ENCODE measurements at places on chromosomes 7 and 10.

GRCh38 chr10:18500576-18500975, 150.8 kb downstream of the NSUN6 start:
- no peak overlapping the region for H3K4me3 ChIP-seq
- H3K36me3 ChIP-seq, result no peaks in the 10 kb centered on the region
- DNase-seq, result no peak
- no peaks in the 10 kb centered on the region for H3K4me1 ChIP-seq

DNA sequence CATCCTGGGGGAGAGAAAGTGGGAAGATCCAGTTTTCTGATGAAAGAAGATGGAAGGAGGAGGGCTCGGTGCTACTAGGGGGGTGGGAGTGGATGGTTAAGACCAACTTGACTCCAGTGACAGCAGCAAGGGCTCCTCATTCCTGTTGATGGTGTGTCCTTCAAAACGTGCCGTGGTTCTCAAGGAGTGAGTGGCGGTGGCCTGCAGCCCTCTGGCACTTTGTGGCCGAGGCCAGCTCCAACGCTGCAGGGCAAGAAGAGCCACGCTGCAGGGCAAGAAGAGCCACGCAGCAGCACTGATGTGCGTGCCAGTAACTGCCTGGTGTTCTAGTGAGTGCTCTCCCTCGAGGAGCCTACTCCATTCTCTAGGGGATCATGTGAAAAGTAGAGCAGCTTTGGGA, 72.1 kb downstream of the GRK5 start:
- DNase-seq, result no peak
- H3K27me3 ChIP-seq, result no peaks in the 10 kb centered on the region
- peaks cover 95% of the 10 kb centered on the region for H3K4me1 ChIP-seq
- no peak overlapping the region for H3K27ac ChIP-seq
- no peak overlapping the region for H3K4me3 ChIP-seq

GRCh38 chr7:16708980-16709379, 44.6 kb upstream of the TSPAN13 start:
- H3K27ac ChIP-seq, result no peak overlapping the region
- no peak for DNase-seq
- no peaks in the 10 kb centered on the region for H3K4me1 ChIP-seq
- H3K36me3 ChIP-seq, result peaks cover 5% of the 10 kb centered on the region
- H3K4me3 ChIP-seq, result no peak overlapping the region

- H3K27me3 ChIP-seq, result no peaks in the 10 kb centered on the region
- no peak overlapping the region for H3K4me3 ChIP-seq
- no peak for DNase-seq
- H3K36me3 ChIP-seq, result peaks cover 27% of the 10 kb centered on the region
Observed at GRCh38 chr10:103800789-103801540, 54.4 kb downstream of the SH3PXD2A start.

- H3K27me3 ChIP-seq, result no peaks in the 10 kb centered on the region
- no peaks in the 10 kb centered on the region for H3K36me3 ChIP-seq
- DNase-seq, result no peak
- no peak overlapping the region for H3K4me3 ChIP-seq
Observed at GRCh38 chr7:80066639-80067038, 68.0 kb upstream of the GNAI1 start.

- H3K27me3 ChIP-seq, result no peaks in the 10 kb centered on the region
- DNase-seq, result peak; percentile 44
- H3K4me3 ChIP-seq, result no peak overlapping the region
- H3K4me1 ChIP-seq, result peaks cover 6% of the 10 kb centered on the region
- H3K36me3 ChIP-seq, result no peaks in the 10 kb centered on the region
Observed at GRCh38 chr7:104231054-104232046, 23.5 kb upstream of the ORC5 start.

DNA sequence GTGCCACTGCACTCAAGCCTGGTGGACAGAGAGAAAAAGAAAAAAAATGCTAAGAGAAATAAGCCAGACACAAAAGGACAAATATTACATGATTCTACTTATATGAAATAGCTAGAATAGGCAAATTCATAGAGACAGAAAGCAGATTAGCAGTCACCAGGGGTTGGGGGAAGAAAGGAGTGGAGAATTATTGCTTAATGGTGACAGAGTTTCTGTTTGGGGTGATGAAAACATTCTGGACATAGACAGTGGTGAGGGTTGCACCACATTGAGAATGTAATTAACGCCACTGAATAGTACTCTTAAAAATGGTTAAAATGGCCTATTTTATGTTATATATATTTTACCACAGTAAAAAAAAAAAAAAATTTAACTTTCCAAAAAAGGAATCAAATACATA, 6.4 kb upstream of the NT5C2 start:
- no peak for DNase-seq
- H3K4me3 ChIP-seq, result no peak overlapping the region
- H3K27ac ChIP-seq, result no peak overlapping the region
- no peaks in the 10 kb centered on the region for H3K36me3 ChIP-seq

DNA sequence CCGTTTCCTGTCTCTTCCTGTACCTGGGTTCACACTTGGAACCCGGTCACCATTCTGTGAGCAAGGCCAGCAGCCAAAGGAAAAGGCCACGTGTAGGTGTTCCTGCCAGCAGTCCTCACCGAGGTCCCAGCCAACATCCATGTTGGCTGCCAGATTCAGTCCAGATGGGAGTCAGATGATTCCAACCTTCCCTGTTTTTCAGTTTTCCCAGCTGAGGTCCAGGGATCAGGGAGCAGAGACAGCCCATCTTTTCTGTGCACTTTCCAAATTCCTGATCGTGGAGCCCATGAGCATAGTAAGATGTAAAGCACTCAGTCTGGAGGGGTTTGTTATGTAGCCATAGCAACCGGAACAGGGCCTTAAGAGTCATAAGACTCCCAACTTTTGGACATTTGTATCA, 3.9 kb upstream of the PVRIG start:
- peak; percentile 38 for DNase-seq
- H3K4me3 ChIP-seq, result no peak overlapping the region
- no peaks in the 10 kb centered on the region for H3K36me3 ChIP-seq
- no peak overlapping the region for H3K27ac ChIP-seq
- no peaks in the 10 kb centered on the region for H3K27me3 ChIP-seq
- H3K4me1 ChIP-seq, result no peaks in the 10 kb centered on the region

DNA sequence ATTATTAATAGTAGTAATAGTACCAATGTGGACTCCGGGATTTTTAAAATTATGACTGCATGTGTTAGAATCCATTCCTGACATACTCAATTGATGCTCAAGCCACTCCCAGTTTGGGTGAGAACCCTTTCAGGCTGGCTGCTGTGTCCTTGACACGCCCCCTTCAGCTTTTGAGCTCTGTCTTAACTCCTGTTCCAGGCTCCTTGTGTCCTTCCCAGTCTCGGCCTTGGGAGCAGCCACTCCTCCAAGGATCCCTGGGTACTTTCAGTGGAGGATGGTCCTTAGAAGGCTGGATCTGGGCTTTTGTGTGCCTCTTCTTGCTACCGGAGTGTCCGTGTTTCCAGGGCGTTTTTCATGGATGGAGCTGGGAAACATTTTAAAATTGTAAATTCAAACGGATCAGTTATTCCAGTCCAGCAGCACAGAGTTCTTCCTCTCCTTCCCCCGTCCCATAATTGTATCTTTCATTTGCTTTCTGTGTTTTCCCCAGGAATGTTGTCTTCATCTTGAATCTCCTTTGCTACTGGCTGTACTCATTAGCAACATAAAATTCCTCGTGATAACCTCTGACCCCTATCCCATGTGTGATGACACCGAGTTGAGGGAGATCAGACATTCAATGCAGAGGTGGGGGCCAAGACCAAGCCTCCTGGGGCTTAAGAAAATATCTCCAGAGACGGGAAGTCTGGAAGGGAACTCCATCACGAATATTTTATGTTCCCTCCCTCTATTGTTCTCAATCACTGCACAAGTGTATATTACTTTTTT, 40.0 kb upstream of the PFKFB3 start:
- H3K4me1 ChIP-seq, result no peaks in the 10 kb centered on the region
- peak overlapping the region; percentile 90 for H3K27ac ChIP-seq
- H3K27me3 ChIP-seq, result no peaks in the 10 kb centered on the region
- no peak for DNase-seq

DNA sequence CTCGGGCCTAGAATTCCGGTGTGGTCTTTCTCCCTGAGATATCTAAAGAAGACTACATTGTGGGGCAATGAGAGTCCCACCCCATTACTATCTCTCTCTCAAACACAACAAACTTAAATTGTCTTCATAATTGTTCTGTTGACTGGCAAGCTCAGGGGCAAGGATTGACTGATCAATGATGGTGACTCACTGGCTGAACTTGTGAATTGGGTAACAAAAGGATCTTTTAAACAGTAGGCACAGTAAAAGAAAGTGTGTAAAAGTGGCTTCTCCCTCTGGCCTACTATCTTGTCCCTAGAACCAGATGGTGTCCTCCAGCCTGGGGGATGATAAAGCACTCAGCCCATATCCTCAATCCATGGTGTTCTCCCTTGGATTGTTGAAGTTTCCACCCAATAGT, 63.1 kb upstream of the RAPGEF5 start:
- H3K27ac ChIP-seq, result no peak overlapping the region
- no peaks in the 10 kb centered on the region for H3K27me3 ChIP-seq
- H3K36me3 ChIP-seq, result no peaks in the 10 kb centered on the region

DNA sequence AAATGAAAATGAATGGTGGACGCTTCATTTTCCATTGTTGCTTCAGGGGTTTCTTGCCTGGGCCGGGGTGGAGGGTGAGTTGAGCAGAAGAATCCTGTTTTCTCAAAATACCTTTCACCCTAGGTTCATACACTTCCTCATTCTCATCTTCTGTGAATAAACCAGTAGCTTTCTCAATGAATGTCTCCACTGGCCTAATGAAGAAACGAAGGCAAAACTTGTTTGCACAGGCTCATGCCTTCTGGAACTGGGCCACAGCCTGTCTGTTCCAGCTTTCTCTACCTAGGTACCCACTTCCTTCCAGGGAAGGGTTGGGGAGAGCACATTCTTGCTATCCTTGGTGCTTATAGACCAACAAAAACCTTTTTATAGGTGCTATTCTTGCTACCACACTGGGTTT, 21.3 kb downstream of the STMP1 start:
- no peak overlapping the region for H3K27ac ChIP-seq
- H3K36me3 ChIP-seq, result no peaks in the 10 kb centered on the region
- no peak for DNase-seq
- no peaks in the 10 kb centered on the region for H3K27me3 ChIP-seq

DNA sequence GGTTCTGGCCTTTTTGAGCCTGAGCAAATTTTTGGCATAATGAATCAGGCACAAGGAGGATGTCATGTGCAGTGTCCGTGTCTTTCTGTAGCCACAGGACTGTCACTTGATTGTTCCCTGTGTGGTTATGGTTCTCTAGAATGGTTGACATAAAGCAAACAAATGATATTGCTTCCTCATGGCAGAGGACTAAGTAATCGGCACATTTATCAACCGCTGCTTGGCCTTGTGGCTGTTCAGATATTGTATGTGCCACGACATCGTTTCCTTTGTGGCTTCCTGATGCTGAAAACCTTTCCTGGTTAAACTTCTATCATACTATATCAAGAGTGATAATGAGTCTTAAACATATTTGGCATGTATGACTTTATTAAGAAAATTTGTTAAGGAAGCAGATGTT, 598.8 kb downstream of the SUGCT start:
- H3K36me3 ChIP-seq, result no peaks in the 10 kb centered on the region
- no peaks in the 10 kb centered on the region for H3K27me3 ChIP-seq

- H3K4me1 ChIP-seq, result no peaks in the 10 kb centered on the region
- H3K36me3 ChIP-seq, result no peaks in the 10 kb centered on the region
- no peak overlapping the region for H3K27ac ChIP-seq
- no peak for DNase-seq
Observed at GRCh38 chr7:42671627-42672026, 240.2 kb downstream of the C7orf25 start.

GRCh38 chr10:32279795-32280194, 67.2 kb downstream of the EPC1 start:
- peaks cover 84% of the 10 kb centered on the region for H3K36me3 ChIP-seq
- no peaks in the 10 kb centered on the region for H3K4me1 ChIP-seq
- H3K4me3 ChIP-seq, result no peak overlapping the region
- no peak overlapping the region for H3K27ac ChIP-seq
- DNase-seq, result no peak

GRCh38 chr10:33291053-33291592, 43.3 kb downstream of the NRP1 start:
- DNase-seq, result no peak
- no peak overlapping the region for H3K4me3 ChIP-seq
- H3K36me3 ChIP-seq, result no peaks in the 10 kb centered on the region
- peaks cover 51% of the 10 kb centered on the region for H3K4me1 ChIP-seq

- H3K27me3 ChIP-seq, result no peaks in the 10 kb centered on the region
- H3K27ac ChIP-seq, result peak overlapping the region; percentile 60
- DNase-seq, result no peak
- peak overlapping the region; percentile 97 for H3K4me3 ChIP-seq
- no peaks in the 10 kb centered on the region for H3K4me1 ChIP-seq
- peaks cover 9% of the 10 kb centered on the region for H3K36me3 ChIP-seq
Observed at GRCh38 chr10:5890452-5890915, 441 bp downstream of the FBH1 start.

GRCh38 chr10:111161109-111161874, 84.5 kb downstream of the ADRA2A start:
- H3K4me1 ChIP-seq, result no peaks in the 10 kb centered on the region
- no peak overlapping the region for H3K27ac ChIP-seq
- H3K36me3 ChIP-seq, result no peaks in the 10 kb centered on the region
- H3K4me3 ChIP-seq, result no peak overlapping the region
